ENCODE measurements at places on chromosomes 4 and X. TPM values are rescaled to one million over a fixed set of nuclear protein-coding genes. Genes with fewer than 3 reads are reported as not detected.

FHL1 gene
- polyA plus RNA-seq = 44.0 TPM

GC gene
- polyA plus RNA-seq = 1.8 TPM

PLAC8 gene
- 3.6 TPM for polyA plus RNA-seq

TLR10 gene
- polyA plus RNA-seq = 0.11 TPM

MAGEC3 gene
- not detected for polyA plus RNA-seq

SHROOM3 gene
- polyA plus RNA-seq = 5.5 TPM

ABRAXAS1 gene
- 8.2 TPM for polyA plus RNA-seq

IBSP gene
- not detected for polyA plus RNA-seq

SCRG1 gene
- polyA plus RNA-seq = 0.11 TPM

KLHL13 gene
- polyA plus RNA-seq = 13.8 TPM

CT47B1 gene
- not detected for polyA plus RNA-seq

RLIM gene
- 6.8 TPM for polyA plus RNA-seq

OPHN1 gene
- polyA plus RNA-seq = 1.9 TPM

Measured in kidney (tissue), 22 donors.